ENCODE measurements at places on chromosomes 6 and 20. TPM values are rescaled to one million over a fixed set of nuclear protein-coding genes. Genes with fewer than 3 reads are reported as not detected.

GRCh38 chr6:113595911-113596376 lies 261.2 kb upstream of the MARCKS start:
- DNase-seq, result no peak

- DNase-seq, result peak; percentile 54
These were observed 66.1 kb downstream of the FAM50B start for GRCh38 chr6:3915076-3915791.

Gene PLCB4
- not detected for total RNA-seq

Gene GABRR1
- total RNA-seq, result not detected

- DNase-seq, result no peak
These were observed 3.5 kb upstream of the PRIM2 start for GRCh38 chr6:57313711-57314471.

Gene PXDC1
- 0.33 TPM for total RNA-seq

DNA sequence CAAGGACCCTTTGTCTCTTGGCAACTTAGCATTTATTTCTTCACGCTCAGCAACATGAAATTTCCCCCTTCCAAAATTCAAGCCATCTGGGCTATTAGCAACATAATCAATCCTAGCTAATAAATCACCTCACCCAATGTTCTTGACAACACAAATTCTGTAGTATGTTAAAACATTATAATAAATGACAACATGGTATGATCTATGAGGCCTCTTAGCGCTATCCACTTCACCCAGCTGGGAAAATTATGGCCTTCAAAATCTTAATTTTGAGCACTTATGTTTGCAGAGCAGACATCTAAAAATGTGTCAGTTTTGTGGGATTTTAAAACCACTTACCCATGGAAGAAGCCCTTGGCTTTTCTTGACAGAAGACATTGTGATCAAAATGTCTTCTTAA lies 181.9 kb downstream of the HDGFL1 start:
- DNase-seq, result no peak

Gene ZSWIM3
- 5.3 TPM for total RNA-seq

GRCh38 chr6:4920914-4921410 lies 82.9 kb downstream of the RPP40 start:
- no peak for DNase-seq

Measured in activated naive CD8-positive, alpha-beta T cell treated with anti-CD3 and anti-CD28 coated beads, Interleukin-2, amount 10 ng/mL, durations not matched to agents 7 days and 5 days (primary cell).